ENCODE measurements at places on chromosomes 11 and 22.

- no peak for DNase-seq
Observed at GRCh38 chr11:61700212-61700611, 20.0 kb downstream of the DAGLA start.

- no peak for DNase-seq
Observed at GRCh38 chr11:111788051-111788450, 21.9 kb upstream of the PPP2R1B start.

DNA sequence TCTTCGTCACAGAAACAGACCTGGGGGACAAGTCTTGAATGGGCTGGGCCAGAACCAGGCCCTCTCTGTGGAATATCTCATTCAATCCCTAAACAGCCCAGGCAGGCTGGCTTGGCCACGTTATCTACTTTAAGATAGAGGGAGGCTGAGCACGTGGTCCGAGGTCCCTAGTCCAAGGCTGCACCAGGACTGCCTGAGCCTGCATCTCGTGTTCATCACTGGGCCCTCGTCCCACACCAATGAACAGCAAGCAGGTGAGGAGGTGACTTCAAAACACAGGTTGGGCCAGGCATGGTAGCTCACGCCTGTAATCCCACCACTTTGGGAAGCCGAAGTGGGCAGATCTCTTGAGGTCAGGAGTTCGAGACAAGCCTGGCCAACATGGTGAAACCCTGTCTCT lies 20.3 kb upstream of the FGF3 start:
- no peak for DNase-seq

GRCh38 chr22:32245042-32245441 lies 10.1 kb downstream of the SLC5A4 start:
- no peak for DNase-seq

- no peak for DNase-seq
Observed at GRCh38 chr11:8095806-8096522, 15.0 kb downstream of the TUB start.

DNA sequence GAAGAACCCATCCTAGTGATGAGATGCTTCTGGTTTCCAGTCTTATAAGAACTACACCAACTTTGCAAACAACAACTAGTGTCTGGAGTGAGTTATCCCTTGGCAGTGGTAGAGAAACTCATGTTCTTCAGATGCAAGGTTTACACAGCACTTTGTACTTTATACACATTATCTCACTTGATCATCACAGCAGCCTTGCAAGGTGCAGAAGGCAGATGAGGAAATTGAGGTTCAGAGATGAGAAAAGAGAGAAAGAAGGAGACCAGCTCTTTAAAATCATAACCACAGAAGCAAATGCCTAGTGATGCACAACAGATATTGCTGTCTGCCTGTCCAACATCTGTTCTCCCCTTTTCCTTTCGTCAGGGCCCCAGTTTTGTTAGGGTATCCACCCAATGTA lies 16.7 kb upstream of the CD44 start:
- DNase-seq, result no peak

Measured in cortex of kidney (tissue), 1 donor.